Activated CD8-positive, alpha-beta memory T cell treated with anti-CD3 and anti-CD28 coated beads, Interleukin-2, amount 10 ng/mL, durations not matched to agents 7 days and 5 days (primary cell): ENCODE measurements at places on chromosomes 7 and 10. TPM values are rescaled to one million over a fixed set of nuclear protein-coding genes. Genes with fewer than 3 reads are reported as not detected.

DNA sequence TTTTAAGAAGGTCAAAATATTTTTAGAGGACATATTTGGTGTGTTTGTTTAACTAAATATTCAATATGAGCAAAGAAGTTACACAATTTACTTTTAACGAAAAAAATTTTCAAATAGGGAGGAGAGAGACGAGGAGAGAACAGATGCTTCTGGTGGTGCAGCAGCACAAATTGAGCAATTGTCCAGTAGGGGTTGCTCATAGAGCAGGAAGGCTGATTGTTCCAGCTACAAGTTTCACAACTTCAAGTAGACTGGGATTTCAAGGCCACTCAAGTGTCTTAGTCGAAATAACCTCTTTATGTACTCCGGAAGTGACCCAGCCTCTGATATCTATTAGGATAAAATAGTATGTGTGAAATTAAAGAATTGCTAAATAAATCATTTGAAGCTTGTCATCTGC lies 197.9 kb downstream of the HDAC9 start:
- H3K36me3 ChIP-seq = no peaks in the 10 kb centered on the region
- H3K4me3 ChIP-seq = no peak overlapping the region
- no peaks in the 10 kb centered on the region for H3K4me1 ChIP-seq
- H3K27me3 ChIP-seq = no peaks in the 10 kb centered on the region
- no peak overlapping the region for H3K27ac ChIP-seq

DNA sequence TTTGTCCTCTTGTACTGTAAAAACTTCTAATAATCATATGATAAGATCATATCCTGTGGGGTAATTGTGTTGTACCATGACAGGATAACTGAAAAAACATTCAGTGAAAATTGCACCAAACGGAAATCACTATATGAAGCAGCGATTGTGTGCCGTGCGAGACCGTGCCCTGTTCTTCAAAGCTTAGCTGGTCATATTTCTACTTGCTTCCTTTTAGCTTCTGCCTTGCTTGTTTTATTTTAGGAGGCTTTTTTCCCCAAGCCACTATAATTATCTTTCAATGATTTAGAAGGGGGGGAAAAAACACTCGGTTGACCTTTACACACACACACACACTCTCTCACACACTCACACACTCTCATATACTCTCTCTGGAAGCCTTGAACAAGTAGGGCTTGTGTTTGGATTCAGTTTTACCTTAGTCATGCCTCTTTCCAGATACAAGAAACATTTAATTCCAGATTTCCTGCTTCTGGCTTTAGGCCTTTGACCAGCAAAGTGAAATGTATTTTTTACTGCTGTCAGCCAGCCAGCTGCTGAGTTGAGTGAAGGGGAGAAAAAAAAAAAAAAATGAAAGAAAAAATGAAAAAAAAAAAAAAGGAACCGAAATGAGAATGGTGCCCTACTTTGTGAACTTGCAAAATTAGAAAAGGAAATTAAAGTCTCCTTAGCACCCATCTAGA lies 181.4 kb downstream of the ARID5B start:
- peak overlapping the region; percentile 61 for H3K4me3 ChIP-seq
- peaks cover 70% of the 10 kb centered on the region for H3K4me1 ChIP-seq

DNA sequence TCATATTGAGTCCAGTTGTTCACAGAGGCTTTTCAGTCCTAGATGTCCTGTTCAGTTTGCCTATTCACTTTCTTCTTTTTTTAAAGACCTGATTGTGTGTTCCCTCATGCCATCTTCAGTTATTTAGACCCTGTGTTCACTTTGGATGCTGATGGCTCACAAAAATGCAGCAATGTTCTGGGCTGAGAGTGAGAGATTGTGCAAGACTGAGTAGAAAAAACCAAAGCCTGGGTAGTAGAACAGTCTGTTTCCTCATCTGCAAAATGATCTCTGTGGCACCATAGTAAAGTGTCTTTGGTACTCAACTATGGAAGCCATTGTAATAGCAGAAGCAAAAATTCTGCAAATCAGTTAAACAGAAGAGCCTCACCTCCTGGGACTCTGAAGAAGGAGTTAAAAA lies 43.2 kb downstream of the AKR1B1 start:
- no peaks in the 10 kb centered on the region for H3K36me3 ChIP-seq
- H3K27me3 ChIP-seq = no peaks in the 10 kb centered on the region
- H3K4me3 ChIP-seq = no peak overlapping the region
- H3K4me1 ChIP-seq = no peaks in the 10 kb centered on the region
- no peak overlapping the region for H3K27ac ChIP-seq

DNA sequence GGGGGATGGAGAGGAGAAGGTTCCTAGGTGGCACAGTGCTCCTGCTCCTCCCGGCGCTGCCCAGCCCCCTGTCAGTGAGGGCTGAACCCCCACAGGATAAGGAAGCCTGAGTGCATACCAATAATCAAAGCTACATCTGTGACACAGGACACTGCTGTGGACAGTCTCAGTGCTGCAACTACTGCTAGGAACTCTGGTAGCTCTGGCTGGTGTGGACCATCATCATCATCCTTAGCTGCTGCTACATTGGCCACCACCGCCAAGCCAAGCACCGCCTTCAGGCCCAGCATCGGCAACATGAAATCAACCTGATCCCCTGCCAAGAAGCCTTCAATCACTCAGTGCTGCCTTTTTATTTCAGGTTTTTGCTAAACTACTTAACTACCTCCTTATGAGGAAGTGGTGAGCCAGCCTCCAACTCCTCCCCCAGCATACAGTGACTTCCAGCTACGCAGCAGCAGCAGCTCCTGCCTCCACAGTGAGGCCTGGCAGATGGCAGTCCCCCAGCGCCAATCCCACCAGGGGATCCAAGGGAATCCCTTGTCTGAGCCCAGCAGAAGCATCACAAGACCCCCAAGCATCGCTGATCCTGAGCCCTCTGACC lies 32.1 kb upstream of the SLC26A4 start:
- H3K4me3 ChIP-seq = no peak overlapping the region
- peaks cover 12% of the 10 kb centered on the region for H3K36me3 ChIP-seq
- peaks cover 22% of the 10 kb centered on the region for H3K4me1 ChIP-seq
- H3K27me3 ChIP-seq = no peaks in the 10 kb centered on the region

DNA sequence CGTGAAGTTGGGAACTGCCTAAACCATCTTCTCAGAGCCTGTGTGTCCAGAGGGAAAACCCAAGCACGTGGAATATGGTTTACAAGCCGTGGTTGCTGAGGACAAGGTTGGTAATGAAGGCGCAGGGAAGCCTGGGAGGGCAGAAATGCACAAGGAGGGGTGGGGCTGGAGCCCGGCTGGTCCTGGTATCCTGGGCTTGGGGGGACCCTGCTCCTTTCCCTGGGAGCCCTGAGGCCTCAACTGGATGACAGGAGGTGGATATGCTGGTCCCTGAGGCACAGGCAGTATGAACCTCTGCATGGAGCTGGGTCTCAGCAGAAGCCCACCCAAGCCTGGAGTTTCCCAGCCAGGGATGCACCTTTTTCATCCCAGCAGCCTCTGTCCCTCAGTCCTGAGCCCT lies 80.3 kb upstream of the RET start:
- no peak for DNase-seq
- no peaks in the 10 kb centered on the region for H3K4me1 ChIP-seq
- no peaks in the 10 kb centered on the region for H3K36me3 ChIP-seq
- H3K4me3 ChIP-seq = no peak overlapping the region
- peaks cover 5% of the 10 kb centered on the region for H3K27me3 ChIP-seq

The TLX1 gene
- not detected for total RNA-seq

The TECPR1 gene
- 60.7 TPM for total RNA-seq
